ENCODE measurements at places on chromosomes 5 and 9. TPM values are rescaled to one million over a fixed set of nuclear protein-coding genes. Genes with fewer than 3 reads are reported as not detected.

The NTNG2 gene
- total RNA-seq = 4.6 TPM

- H3K36me3 ChIP-seq = no peaks in the 10 kb centered on the region
- no peaks in the 10 kb centered on the region for H3K4me1 ChIP-seq
- DNase-seq = no peak
Observed at GRCh38 chr9:7377489-7377888, 422.1 kb downstream of the DMAC1 start.

The ACTL7A gene
- not detected for total RNA-seq

DNA sequence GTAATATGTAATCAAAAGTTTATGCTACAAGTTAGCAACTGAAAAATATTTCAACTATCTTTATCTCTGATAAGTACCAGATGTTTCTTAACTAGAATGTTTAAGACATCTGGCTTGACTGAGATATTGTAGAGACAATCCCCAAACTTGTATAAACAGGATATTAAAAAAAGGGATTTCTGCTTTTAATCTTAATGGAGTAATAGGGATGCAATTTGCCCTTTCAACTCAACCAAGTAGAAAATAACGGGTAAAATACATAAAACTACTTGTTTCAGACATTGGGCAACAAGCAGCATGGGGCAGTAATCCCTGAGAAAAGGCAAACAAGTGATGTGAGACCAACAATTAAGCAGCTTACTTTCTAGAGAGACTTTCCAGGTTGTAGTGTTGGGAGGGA, 9.4 kb upstream of the ADAMTS12 start:
- H3K36me3 ChIP-seq = no peaks in the 10 kb centered on the region
- H3K27ac ChIP-seq = no peak overlapping the region
- H3K27me3 ChIP-seq = no peaks in the 10 kb centered on the region
- no peak for DNase-seq

DNA sequence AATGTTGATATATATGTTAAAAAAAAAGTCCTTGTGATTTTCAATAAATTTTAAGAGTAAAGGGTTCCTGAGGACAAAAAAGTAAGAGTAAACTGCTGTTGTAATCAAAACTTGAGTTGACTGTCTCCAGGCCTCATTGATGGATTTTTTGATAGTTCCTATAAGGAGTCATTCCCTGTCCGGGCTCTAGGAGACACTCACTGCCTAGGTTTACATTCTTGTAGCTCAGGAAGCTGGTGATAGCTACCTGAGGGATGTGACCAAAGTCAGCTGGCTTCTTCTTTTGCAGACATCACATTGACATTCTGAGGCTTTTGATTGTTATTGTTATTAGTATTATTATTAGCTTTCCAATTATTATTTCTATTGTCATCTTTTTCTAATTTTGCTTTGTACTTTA, 116.5 kb upstream of the FBXL7 start:
- H3K4me3 ChIP-seq = no peak overlapping the region
- H3K4me1 ChIP-seq = no peaks in the 10 kb centered on the region
- no peak for DNase-seq
- no peaks in the 10 kb centered on the region for H3K36me3 ChIP-seq
- H3K27ac ChIP-seq = no peak overlapping the region

DNA sequence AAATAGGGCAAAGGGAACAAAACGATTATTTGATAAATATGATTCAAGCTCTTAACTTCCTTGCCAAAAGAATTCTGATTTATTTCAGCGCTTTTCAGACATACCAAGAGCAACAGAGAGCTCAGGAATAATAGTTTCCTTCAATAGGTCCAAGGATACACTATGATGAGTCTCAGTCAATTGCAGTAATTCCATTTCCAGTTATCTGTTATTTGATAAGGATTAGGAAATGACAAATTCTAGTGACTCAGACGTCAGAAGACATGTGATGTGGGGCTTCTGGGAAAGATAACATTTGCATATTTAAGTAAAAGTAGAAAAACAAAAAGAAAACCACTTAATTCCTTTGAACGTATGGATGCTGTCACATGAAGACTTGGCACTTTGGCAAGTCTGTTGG, 1250.8 kb upstream of the CDH18 start:
- H3K36me3 ChIP-seq = no peaks in the 10 kb centered on the region
- no peaks in the 10 kb centered on the region for H3K4me1 ChIP-seq
- no peak overlapping the region for H3K27ac ChIP-seq
- no peak for DNase-seq
- no peaks in the 10 kb centered on the region for H3K27me3 ChIP-seq

The GMCL2 gene
- not detected for total RNA-seq

The CDH9 gene
- total RNA-seq = not detected

The OR1J2 gene
- total RNA-seq = not detected

- peaks cover 4% of the 10 kb centered on the region for H3K4me1 ChIP-seq
- H3K27ac ChIP-seq = no peak overlapping the region
- H3K36me3 ChIP-seq = no peaks in the 10 kb centered on the region
- H3K27me3 ChIP-seq = no peaks in the 10 kb centered on the region
- H3K4me3 ChIP-seq = no peak overlapping the region
- peak; percentile 59 for DNase-seq
Observed at GRCh38 chr9:111975709-111976108, 79.1 kb downstream of the UGCG start.

The HNRNPH1 gene
- 490 TPM for total RNA-seq

DNA sequence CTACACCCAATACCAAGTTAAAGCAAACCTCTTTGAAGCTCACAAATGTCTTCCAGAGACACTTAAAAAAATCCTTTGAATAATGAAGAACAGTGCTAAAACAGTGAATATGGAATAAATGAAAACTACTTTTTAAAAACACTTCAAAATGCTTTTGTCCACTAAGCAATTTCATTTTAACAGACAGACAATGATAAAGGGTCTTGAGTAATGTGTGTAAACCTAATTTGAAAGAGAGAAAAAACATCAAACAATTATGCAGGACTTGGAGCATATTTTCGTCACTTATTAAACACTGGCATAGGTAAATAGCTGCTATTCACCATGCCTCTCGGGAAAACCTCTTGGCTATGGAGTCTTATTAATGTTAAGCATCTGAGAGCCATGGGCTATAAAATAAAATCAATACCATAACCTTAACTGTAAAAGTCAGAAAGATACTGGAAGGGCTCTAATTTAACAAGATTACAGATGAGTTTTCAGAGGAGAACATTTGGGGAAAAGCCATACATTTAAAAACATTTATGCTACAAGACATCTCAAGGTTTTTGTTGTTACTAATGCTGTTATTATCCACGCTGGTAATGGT, 177.8 kb downstream of the NFIB start:
- no peaks in the 10 kb centered on the region for H3K36me3 ChIP-seq
- H3K4me1 ChIP-seq = no peaks in the 10 kb centered on the region
- H3K27ac ChIP-seq = no peak overlapping the region
- no peak for DNase-seq
- H3K27me3 ChIP-seq = no peaks in the 10 kb centered on the region

- no peaks in the 10 kb centered on the region for H3K36me3 ChIP-seq
- peak overlapping the region; percentile 99 for H3K27ac ChIP-seq
Observed at GRCh38 chr5:176447591-176447977, 601 bp upstream of the FAF2 start.

GRCh38 chr9:81841333-81841732, 86.9 kb upstream of the SPATA31D4 start:
- H3K4me3 ChIP-seq = no peak overlapping the region
- no peaks in the 10 kb centered on the region for H3K36me3 ChIP-seq
- H3K27me3 ChIP-seq = no peaks in the 10 kb centered on the region
- no peak overlapping the region for H3K27ac ChIP-seq
- no peak for DNase-seq
- H3K4me1 ChIP-seq = no peaks in the 10 kb centered on the region

- no peaks in the 10 kb centered on the region for H3K27me3 ChIP-seq
- H3K36me3 ChIP-seq = no peaks in the 10 kb centered on the region
- no peak overlapping the region for H3K4me3 ChIP-seq
- H3K27ac ChIP-seq = no peak overlapping the region
- DNase-seq = peak; percentile 62
Observed at GRCh38 chr5:158174918-158175851, 316.2 kb upstream of the CLINT1 start.

DNA sequence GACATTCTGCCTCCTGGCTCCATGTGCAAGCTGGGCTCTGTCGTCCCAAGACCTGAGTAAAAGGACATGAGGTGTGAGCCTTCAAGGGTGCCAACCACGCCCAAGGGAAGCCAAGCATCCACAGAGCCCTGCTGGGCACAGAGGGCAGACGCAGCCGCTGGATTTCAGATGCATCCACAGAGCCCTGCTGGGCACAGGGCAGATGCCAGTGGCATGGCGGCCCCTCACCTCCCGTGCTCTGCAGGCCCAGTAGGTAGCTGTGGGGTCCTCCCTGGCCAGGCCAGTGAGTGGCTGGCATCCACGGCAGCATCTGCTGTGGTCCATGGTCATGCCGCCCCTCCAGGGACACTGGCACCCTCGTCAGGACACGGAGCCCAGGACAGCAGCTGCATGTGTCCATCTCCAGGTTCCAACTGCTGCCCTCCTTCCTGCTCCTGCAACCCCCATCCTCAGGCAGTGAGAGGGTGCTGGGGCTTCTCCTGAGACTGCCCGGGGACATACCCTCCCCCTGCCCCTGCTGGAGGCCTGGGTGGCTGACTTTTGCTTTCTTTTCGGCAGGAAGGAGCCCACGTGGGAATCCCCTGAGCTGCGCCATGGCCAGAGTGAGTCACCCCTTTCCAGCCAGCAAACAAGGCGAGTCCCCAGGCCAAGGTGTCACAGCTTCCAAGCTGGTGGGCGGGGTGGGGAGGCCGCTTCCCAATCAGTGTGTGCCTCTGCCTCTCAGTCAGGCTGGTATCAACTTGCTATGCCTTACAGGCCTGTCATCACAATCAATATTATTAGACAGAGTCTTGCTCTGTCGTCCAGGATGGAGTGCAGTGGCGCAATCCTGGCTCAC, 4.0 kb upstream of the TRAF2 start:
- DNase-seq = no peak
- no peaks in the 10 kb centered on the region for H3K36me3 ChIP-seq
- H3K27ac ChIP-seq = peak overlapping the region; percentile 76
- H3K4me3 ChIP-seq = peak overlapping the region; percentile 30
- no peaks in the 10 kb centered on the region for H3K27me3 ChIP-seq
- H3K4me1 ChIP-seq = peaks cover 9% of the 10 kb centered on the region

The TAF11L5 gene
- not detected for total RNA-seq

GRCh38 chr5:152593388-152593787, 188.3 kb upstream of the NMUR2 start:
- H3K36me3 ChIP-seq = no peaks in the 10 kb centered on the region
- no peak overlapping the region for H3K4me3 ChIP-seq
- H3K27ac ChIP-seq = no peak overlapping the region
- no peaks in the 10 kb centered on the region for H3K4me1 ChIP-seq
- no peak for DNase-seq

- no peak overlapping the region for H3K4me3 ChIP-seq
- no peak for DNase-seq
- no peak overlapping the region for H3K27ac ChIP-seq
- H3K36me3 ChIP-seq = no peaks in the 10 kb centered on the region
- no peaks in the 10 kb centered on the region for H3K27me3 ChIP-seq
Observed at GRCh38 chr5:4833104-4833738, 306.9 kb upstream of the ADAMTS16 start.

GRCh38 chr9:134549336-134549735, 92.3 kb upstream of the COL5A1 start:
- H3K27me3 ChIP-seq = no peaks in the 10 kb centered on the region
- no peaks in the 10 kb centered on the region for H3K36me3 ChIP-seq
- peaks cover 13% of the 10 kb centered on the region for H3K4me1 ChIP-seq
- H3K4me3 ChIP-seq = no peak overlapping the region
- H3K27ac ChIP-seq = no peak overlapping the region

The PCDHB15 gene
- 2.8 TPM for total RNA-seq

GRCh38 chr5:78637468-78637867, 11.1 kb downstream of the LHFPL2 start:
- H3K4me1 ChIP-seq = no peaks in the 10 kb centered on the region
- DNase-seq = no peak
- no peaks in the 10 kb centered on the region for H3K36me3 ChIP-seq

GRCh38 chr5:73975845-73976244, 349.8 kb downstream of the ARHGEF28 start:
- H3K36me3 ChIP-seq = no peaks in the 10 kb centered on the region
- no peaks in the 10 kb centered on the region for H3K27me3 ChIP-seq
- no peaks in the 10 kb centered on the region for H3K4me1 ChIP-seq
- no peak overlapping the region for H3K27ac ChIP-seq

The IL13 gene
- total RNA-seq = not detected

DNA sequence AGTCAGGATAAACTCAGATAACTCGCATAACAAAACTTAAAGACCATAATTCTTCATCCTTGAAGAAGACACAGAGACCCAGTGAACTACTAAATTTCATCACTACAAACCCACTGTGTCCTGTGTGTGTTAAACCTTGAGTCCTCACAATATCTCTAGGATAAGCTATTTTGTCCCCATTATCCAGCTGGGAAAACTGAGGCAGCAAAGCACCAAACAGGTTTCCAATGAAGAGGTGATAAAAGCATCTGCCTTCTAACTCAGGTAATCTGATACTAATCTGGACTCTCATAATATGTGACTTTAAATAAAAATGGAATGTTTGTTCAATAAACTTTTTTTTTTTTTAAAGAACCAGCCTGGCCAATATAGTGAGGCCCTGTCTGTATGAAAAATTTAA, 62.7 kb upstream of the PPP2CA start:
- no peak overlapping the region for H3K27ac ChIP-seq
- DNase-seq = no peak
- H3K36me3 ChIP-seq = no peaks in the 10 kb centered on the region
- no peaks in the 10 kb centered on the region for H3K4me1 ChIP-seq
- H3K27me3 ChIP-seq = no peaks in the 10 kb centered on the region
- no peak overlapping the region for H3K4me3 ChIP-seq

DNA sequence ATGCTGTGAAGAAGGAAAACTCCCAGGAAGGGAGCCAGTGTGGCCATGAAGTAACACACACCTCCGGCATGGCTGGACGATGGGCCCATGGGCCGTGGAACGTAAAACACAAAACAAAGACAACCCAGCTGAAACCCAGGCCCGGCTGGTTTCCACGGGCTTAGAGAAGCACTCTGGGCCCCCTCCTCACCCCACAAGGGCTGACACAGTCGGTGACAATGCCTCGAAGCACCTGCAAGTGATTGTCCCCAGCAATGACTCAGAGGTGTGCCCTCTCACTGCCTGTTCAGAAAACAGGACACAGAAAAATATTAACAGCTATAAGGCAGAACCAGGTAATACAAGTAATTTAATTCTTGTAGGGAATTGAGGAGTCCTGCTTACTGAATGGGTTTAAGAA, 135.3 kb downstream of the ROR2 start:
- no peak overlapping the region for H3K27ac ChIP-seq
- no peaks in the 10 kb centered on the region for H3K36me3 ChIP-seq
- H3K27me3 ChIP-seq = peaks cover 5% of the 10 kb centered on the region
- no peak for DNase-seq
- no peak overlapping the region for H3K4me3 ChIP-seq
- no peaks in the 10 kb centered on the region for H3K4me1 ChIP-seq

- H3K4me1 ChIP-seq = no peaks in the 10 kb centered on the region
- no peak overlapping the region for H3K4me3 ChIP-seq
- H3K27me3 ChIP-seq = no peaks in the 10 kb centered on the region
- peaks cover 9% of the 10 kb centered on the region for H3K36me3 ChIP-seq
- no peak overlapping the region for H3K27ac ChIP-seq
Observed at GRCh38 chr9:107005201-107005600, 142.2 kb downstream of the ZNF462 start.

All from left lung (tissue), 14 donors.